ENCODE measurements at places on chromosomes 12 and 14. TPM values are rescaled to one million over a fixed set of nuclear protein-coding genes. Genes with fewer than 3 reads are reported as not detected.

Gene NKX2-1
- not detected for total RNA-seq

Gene NUP107
- 34.3 TPM for total RNA-seq

Gene CHFR
- 23.5 TPM for total RNA-seq

Gene RIMBP2
- total RNA-seq: 5.5 TPM

Gene ASB8
- 39.2 TPM for total RNA-seq

Gene KRT73
- not detected for total RNA-seq

Gene OTOGL
- total RNA-seq: 0.81 TPM

Gene SYNDIG1L
- total RNA-seq: not detected

Gene RERGL
- total RNA-seq: 2.5 TPM

Gene TBX5
- not detected for total RNA-seq

Gene BHLHE41
- 3.9 TPM for total RNA-seq

Gene MIP
- total RNA-seq: not detected
